Stimulated activated CD4-positive, alpha-beta T cell treated with anti-CD3 and anti-CD28 coated beads, TNF-alpha, amount 100 ng/mL, for 24 hours (primary cell): ENCODE measurements at places on chromosomes 2 and 18.
A peak's percentile ranks its signal among the peaks of the same experiment; 100 is the strongest.

GRCh38 chr2:102094917-102095316 lies 47.6 kb upstream of the IL1R1 start:
- DNase-seq: no peak

DNA sequence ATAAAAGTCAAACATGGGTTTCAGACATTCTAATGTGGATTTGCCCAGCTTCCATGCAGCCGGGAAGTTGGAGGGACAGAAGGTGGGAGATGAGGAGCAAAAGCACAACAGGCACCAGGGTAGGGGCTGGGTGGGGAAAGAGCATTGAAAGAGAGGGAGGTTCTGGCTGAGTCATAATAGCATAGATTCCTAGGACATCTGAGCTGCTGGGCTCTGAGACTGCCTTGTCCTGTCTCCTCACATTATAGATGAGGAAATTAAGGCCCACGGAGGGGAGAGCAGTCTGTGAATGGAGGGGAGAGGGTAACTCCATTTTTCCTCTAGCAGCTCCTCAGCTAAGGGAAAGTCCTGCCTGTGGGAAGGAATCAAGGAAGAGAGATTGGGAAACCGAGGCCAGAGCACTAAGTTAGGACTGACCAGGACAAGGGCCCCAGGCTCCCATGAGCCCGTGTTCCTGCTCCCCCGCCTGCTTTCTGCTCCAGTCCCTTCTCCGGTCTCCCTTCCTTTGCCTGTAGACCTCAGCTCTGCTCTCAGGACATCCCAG lies 26.2 kb downstream of the SH2D6 start:
- DNase-seq: no peak

GRCh38 chr2:15669375-15669910 lies 77.8 kb downstream of the DDX1 start:
- DNase-seq: no peak

DNA sequence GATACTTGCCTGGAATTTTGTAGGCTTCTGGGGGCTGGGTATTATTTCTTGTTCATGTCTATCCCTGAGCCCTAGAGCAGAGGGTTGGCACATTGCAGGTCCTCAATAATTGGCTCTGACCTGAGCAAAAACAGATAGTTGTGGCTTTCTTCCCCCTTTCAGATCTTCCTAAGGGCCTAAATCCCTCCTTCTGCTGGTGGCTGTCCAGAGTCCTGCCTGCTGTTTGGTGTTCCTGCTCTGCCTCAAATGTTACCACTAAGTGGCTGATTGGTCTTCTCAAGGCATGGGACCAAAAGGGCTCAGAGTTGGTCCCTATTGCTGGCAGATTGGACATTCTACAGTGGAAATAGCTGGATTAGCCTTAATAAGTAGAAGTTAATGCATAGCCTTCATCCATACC lies 1.1 kb upstream of the CRYGB start:
- no peak for DNase-seq

GRCh38 chr2:9025746-9026145 lies 22.3 kb upstream of the MBOAT2 start:
- no peak for DNase-seq

DNA sequence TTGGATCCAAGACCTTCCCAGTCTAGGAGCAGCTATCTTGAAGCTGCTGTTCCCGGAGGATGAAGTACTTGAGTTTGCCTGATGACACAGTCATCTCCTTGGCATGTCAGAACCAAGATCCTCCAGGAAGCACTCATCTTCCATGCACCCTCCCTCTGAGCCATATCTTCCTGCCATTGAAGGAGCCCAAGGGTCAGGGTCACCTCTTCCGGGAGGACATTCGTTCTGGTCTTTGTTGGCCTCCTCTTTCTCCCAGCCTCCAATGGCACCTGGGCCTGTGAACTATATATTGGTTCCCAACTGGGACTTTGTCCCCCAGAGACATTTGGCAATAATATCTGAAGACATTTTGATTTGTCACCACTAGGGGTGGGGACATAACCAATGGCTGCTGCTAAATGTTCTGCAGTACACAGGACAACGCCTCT lies 4.2 kb upstream of the MYO7B start:
- DNase-seq: no peak

- DNase-seq: peak; percentile 73
Measured at GRCh38 chr18:54284981-54285785, 15.9 kb downstream of the POLI start.

GRCh38 chr18:13611142-13611600 lies 115.2 kb downstream of the FAM210A start:
- no peak for DNase-seq

- DNase-seq: no peak
Measured at GRCh38 chr18:65822826-65823225, 72.0 kb downstream of the CDH7 start.

DNA sequence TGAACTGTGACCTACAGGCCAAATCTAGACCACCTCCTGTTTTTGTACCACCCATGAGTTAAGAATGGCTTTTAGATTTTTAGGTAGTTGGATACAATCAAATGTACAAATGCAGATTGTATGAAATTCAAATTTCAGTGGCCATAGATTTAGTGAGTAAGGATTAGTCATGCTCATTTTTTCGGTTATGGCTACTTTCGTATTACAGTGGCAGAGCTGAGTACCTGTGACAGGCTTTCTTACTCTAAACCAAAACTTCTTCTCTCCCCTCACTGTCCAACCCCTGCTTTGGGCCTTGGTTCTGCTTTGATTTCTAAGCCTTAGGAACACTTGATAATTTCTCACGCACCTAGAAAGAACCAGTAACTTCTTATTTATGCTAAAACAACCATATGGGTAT lies 82.1 kb downstream of the CDC42EP3 start:
- DNase-seq: no peak

DNA sequence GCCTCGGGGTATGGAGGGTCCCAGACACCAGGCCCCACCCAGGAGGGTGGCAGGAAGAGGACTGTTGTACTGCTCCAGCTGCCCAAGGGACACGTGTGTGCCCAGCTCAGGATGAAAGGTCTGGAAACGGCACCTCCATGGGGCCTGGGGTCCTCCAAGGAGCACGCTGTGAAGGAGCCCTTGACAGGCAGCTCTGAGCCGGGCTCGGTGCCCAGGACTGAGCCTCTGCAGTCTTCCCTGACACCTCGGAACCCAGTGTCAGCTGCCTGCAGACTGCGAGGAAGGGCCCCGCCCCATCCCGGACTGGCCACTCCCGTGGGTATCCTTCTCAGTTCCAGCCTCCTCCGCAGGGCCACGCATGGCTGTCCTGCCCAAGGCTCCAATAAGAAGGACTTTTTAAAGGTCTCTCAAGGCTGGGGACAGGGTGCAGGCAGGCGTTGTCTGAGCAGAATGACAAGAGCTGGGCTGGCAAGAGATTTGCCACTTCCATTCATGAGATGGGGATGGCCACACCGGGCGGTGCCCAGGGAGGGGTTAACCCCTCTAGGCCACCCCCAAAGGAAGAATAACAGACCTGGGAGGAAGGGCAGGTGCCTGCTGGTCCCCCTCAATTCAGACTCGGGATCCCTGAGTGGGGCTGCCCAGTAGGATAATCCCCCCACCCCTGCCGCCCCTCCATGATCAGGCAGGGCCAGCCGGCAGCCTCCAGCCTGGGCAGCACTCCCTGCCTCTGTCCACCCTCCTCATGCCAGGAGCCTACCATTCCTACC lies 8.9 kb downstream of the ECEL1 start:
- DNase-seq: no peak

DNA sequence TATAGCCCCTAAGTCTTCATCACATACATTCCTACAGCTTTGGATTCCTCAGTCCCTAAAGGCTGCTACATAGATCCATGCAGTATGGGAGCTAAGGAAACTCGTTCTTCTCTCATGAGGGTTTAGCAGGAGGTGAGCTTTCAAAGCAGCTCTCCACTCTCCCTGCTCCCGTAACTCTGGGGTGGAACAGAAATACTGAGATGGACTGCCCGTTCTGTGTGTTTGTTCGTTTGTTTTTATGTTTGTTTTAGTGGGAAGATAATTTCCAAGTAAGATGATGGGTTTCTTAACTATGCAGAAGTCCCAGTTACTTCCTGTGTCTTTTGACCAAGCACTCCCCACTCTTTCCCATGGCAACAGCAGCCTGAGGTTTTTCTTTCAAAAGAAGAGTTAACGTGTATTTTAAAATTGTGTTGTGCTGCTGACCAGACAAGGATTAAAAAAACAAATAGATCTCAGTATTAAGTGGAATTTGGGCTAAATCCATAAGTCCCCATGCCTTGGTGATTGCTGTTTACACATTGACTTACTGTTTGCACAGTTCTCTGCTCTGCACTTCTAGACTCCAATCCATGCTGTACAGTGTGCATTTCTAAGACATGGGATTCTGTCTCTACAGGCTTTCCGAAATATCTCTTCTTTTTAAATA lies 156.4 kb upstream of the SH3BP4 start:
- no peak for DNase-seq

GRCh38 chr2:182694189-182694588 lies 21.9 kb upstream of the DNAJC10 start:
- DNase-seq: no peak

DNA sequence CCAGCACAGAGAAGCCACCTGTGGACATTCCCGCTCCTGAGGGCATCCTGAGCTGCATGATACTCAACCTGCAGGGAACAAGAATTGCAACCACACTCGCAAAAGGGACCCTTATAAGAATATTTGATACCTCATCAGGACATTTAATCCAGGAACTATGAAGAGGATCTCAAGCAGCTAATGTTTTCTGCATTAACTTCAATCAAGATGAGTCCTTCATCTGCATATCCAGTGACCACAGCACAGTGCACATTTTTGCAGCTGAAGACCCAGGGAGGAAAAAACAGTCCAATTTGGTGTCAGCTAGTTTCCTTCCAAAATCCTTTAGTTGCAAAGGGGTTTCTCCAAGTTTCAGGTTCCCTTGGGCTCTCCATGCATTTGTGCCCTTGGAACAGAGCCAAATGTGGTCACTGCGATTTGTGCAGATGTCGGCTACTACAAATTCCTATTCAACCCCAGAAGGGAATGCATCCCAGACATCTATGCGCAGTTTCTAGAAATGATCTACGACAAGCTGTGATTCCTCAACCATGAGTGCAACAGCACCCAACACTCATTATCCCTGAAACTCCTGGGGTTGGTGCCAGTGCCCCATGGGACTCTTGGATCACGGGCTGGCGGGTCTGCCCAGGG lies 23.3 kb upstream of the FHOD3 start:
- no peak for DNase-seq

DNA sequence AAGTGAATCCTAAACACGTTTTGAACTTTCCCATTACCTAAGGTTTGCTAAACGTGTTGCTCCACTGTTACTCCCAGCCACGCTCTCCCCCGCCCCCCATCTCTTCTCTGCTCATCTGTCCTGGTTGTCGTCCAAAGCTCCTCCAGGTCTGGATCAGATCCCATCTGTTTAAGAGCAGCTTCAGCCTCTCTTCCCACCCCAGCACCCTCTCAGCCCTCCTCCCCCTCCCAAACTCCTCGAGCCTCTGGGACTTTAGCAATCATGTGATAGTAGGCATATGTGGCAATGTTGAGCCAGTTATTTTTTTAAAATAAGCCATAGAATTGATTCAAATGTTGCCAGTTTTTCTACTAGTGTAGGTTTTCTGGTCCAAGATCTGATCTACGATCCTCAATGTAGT lies 20.0 kb upstream of the LPIN1 start:
- DNase-seq: no peak

DNA sequence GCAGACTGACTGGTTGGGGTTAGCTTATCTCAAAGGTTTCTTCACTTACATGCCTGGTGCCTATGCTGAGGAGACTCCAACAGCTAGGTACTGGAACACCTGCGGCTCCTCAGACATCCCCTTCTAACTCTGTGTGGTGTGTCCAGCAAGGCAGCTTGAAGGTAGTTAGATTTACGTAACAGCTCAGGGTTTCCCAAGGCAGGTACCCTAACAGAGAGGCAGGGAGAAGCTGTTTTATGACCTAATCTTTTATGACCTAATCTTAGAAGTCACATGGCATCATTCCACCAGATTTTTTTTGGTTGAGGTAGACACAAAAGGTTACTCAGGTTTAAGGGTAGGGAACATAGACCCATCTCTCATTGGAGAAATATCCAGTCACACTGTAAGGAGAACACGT lies 17.4 kb upstream of the PAPOLG start:
- no peak for DNase-seq

DNA sequence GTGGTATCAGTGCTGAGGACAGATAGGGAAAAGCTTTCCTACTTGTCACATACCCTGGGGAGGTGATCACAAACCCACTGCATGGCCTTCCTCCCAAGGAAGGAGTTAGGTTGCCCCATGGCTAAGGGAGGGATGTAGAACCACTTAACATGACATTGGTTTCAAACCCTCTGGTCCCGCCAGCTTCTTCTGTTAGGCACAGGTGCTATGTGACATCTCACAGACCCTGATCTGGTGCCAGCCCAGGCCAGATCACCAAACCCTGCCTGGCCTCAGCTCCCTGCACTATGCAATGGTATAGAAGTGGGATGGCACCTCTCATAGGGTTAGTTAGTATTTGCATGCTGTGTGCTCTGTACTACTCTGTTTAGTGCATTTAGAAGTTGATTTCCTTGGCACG lies 58.0 kb downstream of the TCF7L1 start:
- DNase-seq: no peak

DNA sequence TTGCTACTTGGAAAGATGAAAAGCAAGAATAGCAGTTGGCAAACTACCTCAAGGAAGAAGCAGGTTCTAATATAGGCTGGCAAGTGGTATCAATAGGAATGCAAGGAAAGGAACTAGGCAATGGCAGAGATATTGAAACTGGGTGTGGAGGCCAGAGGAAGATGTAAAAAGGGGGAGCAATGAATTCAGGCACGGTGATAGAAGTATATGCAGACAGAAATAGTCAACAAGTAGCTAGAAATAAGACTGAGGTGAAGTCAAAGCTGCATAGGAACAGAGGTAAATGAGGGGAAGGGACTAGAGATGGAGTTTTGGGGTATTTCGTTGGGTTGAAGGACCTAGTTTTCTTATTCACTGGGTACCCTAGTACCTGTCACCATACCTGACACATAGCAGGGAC lies 4.1 kb downstream of the PCBP1 start:
- DNase-seq: no peak

DNA sequence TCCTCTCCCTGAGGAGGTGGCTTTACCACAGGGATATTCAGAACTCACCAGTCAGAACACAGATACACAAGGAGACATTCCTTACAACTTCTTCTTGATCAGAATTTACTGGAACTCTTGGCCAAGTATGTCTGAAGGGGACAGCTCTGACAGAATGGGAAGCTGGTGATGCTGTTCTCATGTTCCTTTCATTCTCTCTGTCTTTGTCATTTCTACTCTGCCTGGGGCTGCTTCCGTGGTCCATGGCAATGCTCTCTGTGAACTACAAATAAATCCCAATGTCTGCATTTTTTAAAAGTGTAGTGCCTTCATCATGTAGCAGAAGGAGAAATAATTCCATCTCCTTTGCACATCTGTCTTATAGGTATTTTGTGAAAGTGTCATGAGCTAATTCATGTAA lies 730.3 kb downstream of the CNTNAP5 start:
- no peak for DNase-seq

DNA sequence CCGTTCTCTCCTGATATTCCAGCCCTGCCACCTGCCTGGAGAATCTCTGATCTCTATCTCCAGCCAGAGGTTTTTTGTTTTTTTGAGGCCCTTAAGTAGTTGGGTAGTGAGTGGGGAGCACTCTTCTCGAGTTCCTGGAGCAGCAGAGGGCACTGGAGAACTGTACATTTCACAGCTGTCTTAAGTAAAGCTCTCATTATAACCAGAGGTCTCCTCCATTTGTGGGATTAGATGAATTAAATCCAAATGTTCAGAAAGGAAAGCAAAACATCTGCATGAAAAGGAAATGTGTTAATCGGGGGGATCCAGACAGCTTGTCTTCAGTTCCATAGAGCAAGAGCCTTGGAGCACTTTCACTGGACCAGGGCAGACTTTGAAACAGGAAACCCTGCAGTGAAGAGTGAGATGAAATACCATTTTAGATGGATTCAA lies 32.8 kb downstream of the AOX1 start:
- no peak for DNase-seq

- DNase-seq: no peak
Measured at GRCh38 chr2:205776139-205776538, 93.8 kb downstream of the NRP2 start.
